ENCODE measurements at places on chromosomes 1 and 21. TPM values are rescaled to one million over a fixed set of nuclear protein-coding genes. Genes with fewer than 3 reads are reported as not detected.

The APOBEC4 gene
- not detected for polyA plus RNA-seq

The HSPA6 gene
- 1.4 TPM for polyA plus RNA-seq

The LCE3D gene
- polyA plus RNA-seq = not detected

The KLF17 gene
- polyA plus RNA-seq = 0.13 TPM

The ST6GALNAC5 gene
- 3.6 TPM for polyA plus RNA-seq

The TTC24 gene
- polyA plus RNA-seq = not detected

The CELA2B gene
- polyA plus RNA-seq = 0.77 TPM

The CASZ1 gene
- 3.4 TPM for polyA plus RNA-seq

The C1orf56 gene
- 1.8 TPM for polyA plus RNA-seq

The TRNP1 gene
- 15.2 TPM for polyA plus RNA-seq

The FMO2 gene
- 157 TPM for polyA plus RNA-seq

The KRTAP26-1 gene
- polyA plus RNA-seq = not detected

The KRTAP13-4 gene
- polyA plus RNA-seq = not detected

The DONSON gene
- 12.4 TPM for polyA plus RNA-seq

The PRELP gene
- polyA plus RNA-seq = 152 TPM

The CELA3B gene
- polyA plus RNA-seq = 7.5 TPM

The LEMD1 gene
- not detected for polyA plus RNA-seq

Data from aorta (tissue), 5 donors.